Left lung (tissue), 14 donors: ENCODE measurements at places on chromosomes 7 and 10. TPM values are rescaled to one million over a fixed set of nuclear protein-coding genes. Genes with fewer than 3 reads are reported as not detected.

GRCh38 chr7:34756691-34757090 lies 98.7 kb downstream of the NPSR1 start:
- DNase-seq, result no peak

TFR2 gene
- 1.1 TPM for polyA plus RNA-seq

CPA5 gene
- 0.71 TPM for polyA plus RNA-seq

CYP2W1 gene
- polyA plus RNA-seq, result 7.9 TPM

- peak; percentile 91 for DNase-seq
Measured at GRCh38 chr10:22321156-22321923, 441 bp downstream of the BMI1 start.

GRCh38 chr7:36223851-36224250 lies 70.8 kb downstream of the EEPD1 start:
- DNase-seq, result no peak

GRCh38 chr7:4343272-4344247 lies 338.5 kb upstream of the FOXK1 start:
- DNase-seq, result no peak

DNA sequence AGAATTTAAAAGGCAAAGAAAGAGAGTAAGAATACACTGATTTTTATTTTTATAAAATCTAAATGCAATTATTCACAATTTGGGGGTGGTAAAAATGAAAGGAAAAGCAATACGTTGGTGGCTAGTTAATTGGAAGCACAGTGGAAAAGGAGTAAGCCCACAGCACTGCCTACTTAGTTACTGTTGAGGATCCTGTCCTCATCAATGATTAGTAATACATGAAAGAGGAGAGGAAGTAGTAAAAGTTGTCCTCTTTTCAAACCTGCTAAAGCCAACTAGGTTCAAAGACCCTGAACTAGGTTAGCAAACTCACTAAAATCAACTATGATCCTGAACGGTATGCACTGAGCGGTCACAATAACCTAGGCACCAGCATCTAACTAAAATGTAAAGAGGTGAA lies 52.7 kb upstream of the LRRN3 start:
- DNase-seq, result no peak

AGFG2 gene
- polyA plus RNA-seq, result 24.5 TPM

RASSF4 gene
- polyA plus RNA-seq, result 21.3 TPM

NANOS1 gene
- 6.9 TPM for polyA plus RNA-seq

GRCh38 chr7:1763033-1763432 lies 93.0 kb downstream of the ELFN1 start:
- no peak for DNase-seq

DNA sequence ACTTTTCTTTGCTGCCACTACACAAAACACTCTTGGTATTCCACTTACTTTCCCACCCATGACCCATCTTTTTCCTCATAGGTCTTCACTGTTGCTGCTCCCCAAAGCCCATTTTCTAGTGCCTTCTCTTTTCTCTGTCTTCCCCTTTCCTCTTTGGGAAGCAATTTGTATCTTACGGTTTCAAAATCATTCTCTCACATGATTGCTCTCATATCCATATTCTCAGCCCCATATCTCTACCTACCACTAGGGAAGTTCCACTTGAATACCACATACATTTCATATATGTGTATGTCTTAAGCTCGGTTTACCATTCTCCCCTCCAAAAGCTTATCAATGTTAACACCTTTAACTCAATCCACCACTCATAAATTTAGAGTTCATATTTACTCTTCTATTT lies 3.2 kb upstream of the UBE2D1 start:
- no peak for DNase-seq

LRCH4 gene
- polyA plus RNA-seq, result 82.5 TPM

DNA sequence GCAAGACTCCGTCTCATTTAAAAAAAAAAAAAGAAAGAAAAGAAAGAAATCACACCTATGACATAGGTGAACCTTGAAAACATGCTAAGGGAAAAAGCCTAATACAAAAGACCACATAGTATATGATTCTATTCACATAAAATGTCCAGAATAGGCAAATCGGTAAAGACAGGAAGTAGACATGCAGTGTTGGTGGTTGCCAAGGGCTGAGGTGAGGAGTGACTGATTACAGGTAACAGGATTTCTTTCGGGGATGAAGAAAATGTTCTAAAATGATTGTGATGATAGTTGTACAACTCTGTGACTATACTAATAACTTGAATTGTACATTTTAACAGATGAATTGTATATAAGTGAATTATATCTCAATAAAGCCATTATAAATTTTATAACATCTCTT lies 3.3 kb downstream of the XPNPEP1 start:
- DNase-seq, result no peak

GRCh38 chr10:118734475-118734874 lies 20.3 kb downstream of the CACUL1 start:
- DNase-seq, result no peak

SEMA3C gene
- polyA plus RNA-seq, result 100 TPM
